NCI-H1417 treated with DMSO at 0.1 percent for 48 hours (cell line): ENCODE measurements at places on chromosomes 1 and 21.

GRCh38 chr1:245448975-245449431 lies 294.2 kb downstream of the KIF26B start:
- no peak for DNase-seq

DNA sequence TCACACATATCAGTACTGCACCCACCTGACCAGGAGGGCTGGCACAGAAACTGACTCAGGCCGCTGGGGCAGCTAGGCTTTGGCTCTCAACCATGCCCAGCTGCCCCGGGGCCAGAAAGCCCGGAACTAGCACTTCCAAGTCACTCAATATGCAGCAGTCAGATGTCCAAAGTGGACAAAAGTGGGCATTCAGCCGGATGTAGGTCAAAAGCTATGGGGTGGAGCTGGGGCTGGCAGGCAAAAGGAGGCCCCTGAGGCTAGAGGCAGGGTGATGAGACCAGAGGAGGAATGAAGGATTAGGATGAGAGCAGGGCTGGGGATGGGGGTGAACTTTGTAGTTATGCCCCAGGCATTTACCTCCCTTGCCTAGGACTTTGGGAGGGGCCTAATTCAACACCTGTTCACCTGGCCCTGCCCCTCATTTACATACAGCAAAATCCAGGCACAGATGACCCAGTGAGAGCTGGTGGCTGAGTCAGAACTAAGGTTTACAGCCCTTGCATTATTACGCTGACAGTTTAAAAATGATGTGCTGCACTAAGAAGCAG lies 30.7 kb upstream of the EDN2 start:
- no peak for DNase-seq

GRCh38 chr1:1554926-1555915 lies 14.8 kb upstream of the TMEM240 start:
- DNase-seq = no peak

- no peak for DNase-seq
These were observed 11.0 kb downstream of the DMRTB1 start for GRCh38 chr1:53470155-53470554.

DNA sequence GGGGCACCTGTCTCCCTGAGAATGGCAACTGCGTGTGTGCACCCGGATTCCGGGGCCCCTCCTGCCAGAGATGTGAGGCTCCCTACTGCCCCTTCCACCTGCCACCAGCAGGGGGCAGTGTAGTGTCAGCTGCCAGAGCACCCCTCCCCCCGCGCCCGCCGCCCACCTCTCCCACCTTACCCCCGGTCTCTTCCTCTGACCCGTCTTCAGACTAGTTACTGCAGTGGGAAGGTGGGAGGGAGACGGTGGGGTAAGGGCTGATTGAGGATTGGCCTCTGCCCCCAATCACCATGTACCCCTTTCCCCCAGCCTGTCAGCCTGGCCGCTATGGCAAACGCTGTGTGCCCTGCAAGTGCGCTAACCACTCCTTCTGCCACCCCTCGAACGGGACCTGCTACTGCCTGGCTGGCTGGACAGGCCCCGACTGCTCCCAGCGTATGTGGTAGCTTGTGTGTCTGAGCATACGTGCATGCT lies 10.1 kb upstream of the LRRC71 start:
- no peak for DNase-seq

DNA sequence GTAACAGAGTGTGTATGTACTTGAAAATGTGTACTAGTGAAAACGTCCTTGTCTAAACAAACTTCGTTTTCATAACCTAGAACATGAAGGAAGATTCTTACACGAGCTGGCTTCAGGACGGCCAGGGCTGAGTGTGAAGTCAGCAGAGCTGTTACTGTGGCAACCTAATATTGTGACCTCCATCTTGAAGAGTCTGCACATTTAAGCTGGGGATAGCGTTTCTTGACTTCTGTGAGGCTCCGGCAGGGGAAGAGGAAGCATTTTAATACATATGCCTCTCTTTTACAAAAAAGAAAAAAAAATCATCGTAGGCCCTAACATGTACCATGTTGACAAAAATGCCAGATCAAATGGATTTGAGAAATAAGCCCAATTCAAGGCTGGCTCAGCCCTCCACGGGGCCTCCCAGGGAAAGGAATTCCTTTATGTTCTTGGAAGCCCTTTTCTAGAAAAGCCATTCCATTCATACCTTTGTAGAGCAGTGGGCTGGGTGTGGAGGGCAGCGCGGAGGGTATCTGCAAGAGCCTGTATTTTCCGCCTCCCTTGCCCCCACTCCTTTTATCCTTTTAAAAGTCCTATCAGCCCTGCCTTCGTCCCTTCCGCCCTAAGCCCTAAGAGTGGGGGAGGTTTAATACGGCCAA lies 51.1 kb downstream of the SIM2 start:
- no peak for DNase-seq

GRCh38 chr1:51330331-51331201 lies at the start of gene TTC39A:
Gene TTC39A (minus strand): TSS chr1:51330562. CDS start chr1:51330477, 85 bp downstream.
- no peak for DNase-seq

- DNase-seq = no peak
These were observed 56.4 kb downstream of the SLC45A1 start for GRCh38 chr1:8374356-8374755.

- DNase-seq = no peak
These were observed 5.9 kb downstream of the MAP7D1 start for GRCh38 chr1:36161641-36162531.

- no peak for DNase-seq
These were observed 805.9 kb upstream of the ADAMTS5 start for GRCh38 chr21:27772816-27773215.

GRCh38 chr1:162835157-162835899 lies 25.6 kb downstream of the CCDC190 start:
- DNase-seq = no peak

DNA sequence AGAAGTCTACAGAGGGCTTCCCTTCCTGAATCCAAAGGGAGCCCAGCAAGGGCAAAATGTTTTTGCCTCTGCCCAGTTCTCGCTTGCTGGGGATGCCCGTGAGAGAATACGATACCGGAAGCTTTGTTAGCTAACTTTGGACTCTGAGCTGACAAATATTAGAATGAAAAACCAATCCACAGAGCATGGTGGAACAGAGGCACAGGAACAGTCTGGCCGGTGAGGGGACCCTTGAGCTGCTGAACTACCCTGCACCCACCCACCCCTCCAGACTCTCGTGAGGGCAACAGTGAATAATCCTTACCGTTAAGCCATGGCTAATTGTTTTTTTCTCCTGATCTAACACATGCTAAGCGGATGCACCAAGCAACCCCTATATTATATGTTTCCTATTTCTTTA lies 76.3 kb upstream of the AKT3 start:
- no peak for DNase-seq

- no peak for DNase-seq
These were observed 24.6 kb downstream of the PADI2 start for GRCh38 chr1:17094664-17095063.

GRCh38 chr21:46375560-46376230 lies 51.7 kb downstream of the PCNT start:
- no peak for DNase-seq

GRCh38 chr1:226593541-226593940 lies 45.0 kb downstream of the STUM start:
- no peak for DNase-seq

- no peak for DNase-seq
These were observed 11.6 kb upstream of the POFUT2 start for GRCh38 chr21:45299026-45299863.

GRCh38 chr1:196181594-196181878 lies 426.7 kb downstream of the KCNT2 start:
- DNase-seq = no peak

DNA sequence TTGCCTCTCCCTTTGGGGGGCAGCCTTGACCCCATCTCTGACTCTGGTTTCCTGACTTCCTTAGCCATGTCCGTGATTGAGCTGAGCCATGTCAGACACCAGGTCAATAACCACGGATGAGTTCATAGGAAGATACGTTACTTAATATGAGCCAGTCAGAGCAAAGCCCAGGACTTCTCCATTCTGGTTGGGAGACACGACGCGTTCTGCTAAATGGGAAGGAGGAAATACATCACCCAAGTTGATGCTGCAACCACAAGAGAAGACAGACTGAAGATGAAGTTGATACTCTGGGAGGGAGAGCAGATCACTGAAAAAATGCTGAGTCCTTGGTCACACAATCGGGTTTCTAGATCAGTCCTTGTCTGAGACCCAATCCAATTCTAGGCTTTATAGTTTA lies 90.9 kb downstream of the MATN1 start:
- no peak for DNase-seq

GRCh38 chr1:191970116-191970515 lies 188.1 kb upstream of the RGS18 start:
- no peak for DNase-seq

- no peak for DNase-seq
These were observed 55.9 kb upstream of the PROX1 start for GRCh38 chr1:213931836-213932235.

- DNase-seq = no peak
These were observed 8.3 kb downstream of the OTUD7B start for GRCh38 chr1:150002217-150002616.

DNA sequence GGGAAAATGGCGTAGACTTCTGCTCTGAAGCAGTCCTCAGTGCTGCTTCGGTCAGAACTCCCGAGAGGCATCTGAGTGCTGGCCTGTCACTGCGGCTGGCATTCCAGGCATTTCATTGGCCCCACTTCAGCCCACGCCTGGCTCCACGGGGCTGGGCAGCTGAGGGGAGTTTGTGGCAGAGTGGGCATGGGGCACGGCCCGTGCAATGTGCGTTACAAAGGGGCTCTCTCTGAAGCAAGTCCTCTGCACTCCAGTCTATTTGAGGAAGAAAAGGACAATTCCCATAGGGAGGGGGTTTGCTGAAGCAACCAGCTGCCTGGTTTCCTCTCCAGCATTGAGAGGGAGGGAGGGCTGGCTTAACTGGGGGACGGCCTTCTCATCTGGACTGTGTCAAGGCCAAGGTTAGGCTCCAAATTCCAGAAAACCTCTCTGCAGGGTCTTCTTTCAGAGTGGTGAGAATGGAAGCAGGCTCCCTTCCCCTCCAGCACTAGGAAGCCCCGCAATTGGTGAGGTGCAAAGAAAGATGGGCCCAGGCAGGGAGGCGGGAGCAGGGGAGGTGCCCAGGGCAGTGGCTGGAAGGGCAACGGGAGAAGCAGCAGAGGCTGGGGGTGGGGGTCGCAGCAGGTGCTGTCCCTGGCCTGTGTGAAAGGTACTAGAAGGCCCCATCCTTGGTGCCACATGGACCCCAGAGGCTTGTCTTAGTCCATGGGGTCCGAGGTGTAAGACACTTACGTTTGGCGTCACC lies 21.1 kb upstream of the GPR157 start:
- DNase-seq = no peak

DNA sequence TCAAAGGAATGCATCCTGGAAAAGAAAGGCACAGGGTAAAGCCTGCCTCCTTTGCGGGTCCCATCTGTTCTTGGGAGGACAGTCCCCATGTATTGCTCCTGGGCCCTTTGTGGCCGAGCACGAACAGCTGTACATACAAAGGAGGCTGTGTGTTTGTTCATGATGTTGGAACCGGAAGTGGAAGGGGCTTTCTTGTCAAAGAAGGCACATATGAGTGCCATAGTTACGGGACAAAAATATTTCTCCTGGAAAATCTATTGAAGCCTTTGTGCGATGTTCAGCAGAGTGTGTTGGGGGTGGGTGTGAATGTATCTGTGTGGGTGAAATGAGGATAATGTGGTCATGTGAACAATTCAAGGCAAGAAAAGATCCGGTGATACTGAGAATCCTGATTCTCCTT lies 297.6 kb downstream of the DISC1 start:
- DNase-seq = no peak

DNA sequence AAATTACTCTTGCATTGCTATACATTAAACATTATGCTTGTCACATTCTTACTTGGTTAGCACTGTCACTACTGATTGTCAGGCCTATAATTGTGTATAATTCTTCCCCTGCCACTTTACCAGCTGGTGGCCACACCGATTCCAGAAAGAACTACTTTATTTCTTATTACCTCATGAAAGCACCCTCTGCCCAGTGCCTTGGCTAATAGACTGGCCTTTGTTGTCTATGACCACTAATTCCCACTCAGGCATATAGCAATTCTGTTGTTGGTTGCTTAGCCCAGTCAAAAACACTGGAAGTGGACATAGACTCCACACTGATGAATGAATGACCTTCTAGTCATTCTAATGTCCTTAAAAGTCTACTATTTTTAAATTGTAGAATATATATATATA lies 35.6 kb downstream of the MRPL39 start:
- no peak for DNase-seq

DNA sequence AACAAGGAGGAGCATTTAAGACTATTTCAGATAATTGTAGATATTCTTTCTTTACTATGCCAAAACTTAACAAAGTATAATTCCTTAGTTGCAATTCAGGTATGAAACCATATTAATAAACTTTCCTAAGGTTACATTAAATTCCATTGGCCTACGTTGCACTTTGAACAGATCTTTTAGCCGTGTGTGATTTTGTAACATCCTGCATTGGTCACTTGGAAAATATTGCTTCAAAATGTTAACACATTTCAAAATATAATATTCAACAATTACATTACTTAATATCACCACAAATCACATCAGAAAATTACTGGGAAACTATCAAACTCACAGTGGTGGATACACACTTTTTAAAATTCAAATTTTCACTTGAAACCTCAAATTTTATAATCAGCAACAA lies 20.2 kb downstream of the ETS2 start:
- DNase-seq = no peak

DNA sequence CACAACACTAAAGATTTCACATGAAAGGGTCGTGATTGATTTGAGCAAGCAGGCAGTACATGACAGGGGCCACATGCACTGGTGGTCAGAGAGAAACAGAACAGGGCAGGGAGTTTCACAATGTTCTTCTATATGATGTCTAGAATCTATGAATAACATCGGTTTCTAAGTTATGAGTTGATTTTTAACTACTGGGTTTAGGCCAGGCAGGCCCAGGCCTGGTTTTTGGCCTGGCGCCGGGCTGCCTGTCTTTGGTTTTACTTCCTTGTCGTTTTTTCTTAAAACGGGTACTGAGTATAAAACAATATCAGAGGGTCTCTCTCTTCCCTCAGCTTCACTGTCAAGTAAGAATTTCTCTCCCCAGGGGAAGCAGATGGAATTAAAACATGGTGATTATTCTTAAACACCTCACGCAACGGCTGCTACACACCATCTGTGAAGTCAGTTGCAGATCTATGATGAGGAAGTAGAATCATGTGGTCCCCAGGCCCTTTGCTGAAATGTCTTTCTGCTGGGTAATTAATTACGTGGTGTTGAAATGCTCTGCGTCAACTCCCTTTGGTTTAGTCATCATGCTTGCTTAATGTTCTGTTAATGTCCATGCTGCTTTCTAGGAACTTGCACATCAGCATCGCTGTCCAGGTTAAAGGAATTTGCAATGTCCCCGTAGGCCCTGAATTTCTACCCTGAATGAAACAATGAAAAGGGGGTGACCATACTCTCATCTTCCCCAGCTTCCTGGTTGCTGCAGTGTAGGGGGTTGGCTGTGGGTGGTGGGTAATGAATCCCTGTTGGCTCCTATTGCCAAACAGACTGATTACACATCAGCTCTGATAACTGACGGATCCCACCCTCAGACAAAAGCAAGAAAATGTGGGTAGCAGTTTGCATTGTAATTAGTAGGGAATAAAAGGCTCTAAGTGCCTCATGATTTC lies 70.3 kb downstream of the SERINC2 start:
- no peak for DNase-seq

GRCh38 chr21:33817663-33818451 lies 97.7 kb downstream of the ATP5PO start:
- no peak for DNase-seq

GRCh38 chr1:98659879-98660278 lies 1.6 kb upstream of the SNX7 start:
- no peak for DNase-seq
